T-cell (primary cell): ENCODE measurements at places on chromosomes 1 and 21. TPM values are rescaled to one million over a fixed set of nuclear protein-coding genes. Genes with fewer than 3 reads are reported as not detected.

Gene ZFP69B
- total RNA-seq: 7.5 TPM

Gene WDR77
- 33.1 TPM for total RNA-seq

Gene GSTM5
- 0.23 TPM for total RNA-seq

DNA sequence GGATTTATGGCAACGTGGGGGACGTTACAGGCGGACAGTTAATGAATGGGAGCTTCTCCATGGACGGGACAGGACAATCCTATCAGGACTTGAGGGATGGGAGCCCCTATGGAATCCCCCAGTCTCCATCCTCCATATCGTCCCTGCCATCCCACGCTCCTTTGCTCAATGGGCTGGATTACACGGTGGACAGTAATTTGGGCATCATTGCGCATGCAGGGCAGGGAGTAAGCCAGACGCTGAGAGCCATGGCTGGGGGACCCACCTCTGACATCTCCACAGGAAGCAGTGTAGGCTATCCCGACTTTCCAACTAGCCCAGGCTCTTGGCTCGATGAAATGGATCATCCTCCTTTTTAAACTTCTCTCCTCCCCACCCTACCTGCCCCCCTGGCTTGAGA is 44.2 kb downstream of the LHX4 start:
- H3K27me3 ChIP-seq: no peaks in the 10 kb centered on the region
- DNase-seq: no peak
- H3K36me3 ChIP-seq: peaks cover 18% of the 10 kb centered on the region
- no peaks in the 10 kb centered on the region for H3K4me1 ChIP-seq
- H3K27ac ChIP-seq: no peak overlapping the region

- no peak overlapping the region for H3K4me3 ChIP-seq
- no peak overlapping the region for H3K27ac ChIP-seq
- no peaks in the 10 kb centered on the region for H3K36me3 ChIP-seq
- no peak for DNase-seq
These were observed 240.5 kb downstream of the TGFB2 start for GRCh38 chr1:218585511-218586184.

DNA sequence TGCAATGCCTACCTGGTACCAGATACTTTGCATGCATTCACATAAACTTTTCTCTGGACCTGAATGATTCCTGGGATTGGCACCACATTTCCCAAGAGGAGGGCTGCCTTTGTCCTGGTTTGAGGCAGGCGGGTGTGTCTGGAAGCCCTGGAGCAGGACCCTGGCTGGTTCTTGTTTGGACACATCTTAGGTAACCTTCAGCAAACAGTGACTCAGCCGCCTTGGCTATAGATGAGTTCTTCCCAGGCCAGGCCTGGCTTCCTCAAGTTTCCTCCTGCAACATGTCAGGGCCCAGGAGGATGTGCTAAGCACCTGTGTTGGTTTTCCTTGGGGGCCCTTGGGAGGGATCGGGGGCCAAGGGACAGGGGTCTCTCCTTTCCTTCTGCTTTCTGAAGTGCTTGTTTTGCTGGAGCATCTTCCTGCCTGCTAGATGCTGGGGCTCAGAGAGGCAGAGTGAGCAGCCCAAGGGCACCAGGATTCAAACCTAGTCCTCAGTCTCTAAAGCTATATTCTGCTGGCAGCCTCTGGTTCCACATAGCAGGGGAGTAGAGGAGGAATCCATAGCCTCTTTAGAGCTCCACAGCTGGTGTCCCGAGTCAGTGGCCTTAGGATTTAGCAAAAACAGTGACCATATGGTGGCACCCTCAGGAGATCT is 38.2 kb downstream of the PAX7 start:
- H3K4me1 ChIP-seq: peaks cover 18% of the 10 kb centered on the region
- H3K36me3 ChIP-seq: no peaks in the 10 kb centered on the region
- no peak for DNase-seq
- H3K4me3 ChIP-seq: no peak overlapping the region
- H3K27ac ChIP-seq: no peak overlapping the region

GRCh38 chr1:228342627-228343190 is 63.9 kb downstream of the TRIM11 start:
- peaks cover 25% of the 10 kb centered on the region for H3K36me3 ChIP-seq
- no peak for DNase-seq
- H3K4me1 ChIP-seq: peaks cover 4% of the 10 kb centered on the region
- peaks cover 3% of the 10 kb centered on the region for H3K27me3 ChIP-seq
- no peak overlapping the region for H3K4me3 ChIP-seq
- H3K27ac ChIP-seq: no peak overlapping the region

- H3K4me1 ChIP-seq: no peaks in the 10 kb centered on the region
- H3K4me3 ChIP-seq: no peak overlapping the region
- no peak overlapping the region for H3K27ac ChIP-seq
- DNase-seq: no peak
- no peaks in the 10 kb centered on the region for H3K36me3 ChIP-seq
These were observed 42.9 kb downstream of the HSPG2 start for GRCh38 chr1:21894034-21894881.

GRCh38 chr1:158071138-158071537 is 77.7 kb downstream of the KIRREL1 start:
- H3K4me3 ChIP-seq: no peak overlapping the region
- H3K27ac ChIP-seq: no peak overlapping the region
- H3K27me3 ChIP-seq: no peaks in the 10 kb centered on the region
- no peaks in the 10 kb centered on the region for H3K36me3 ChIP-seq
- peaks cover 2% of the 10 kb centered on the region for H3K4me1 ChIP-seq
- DNase-seq: no peak

DNA sequence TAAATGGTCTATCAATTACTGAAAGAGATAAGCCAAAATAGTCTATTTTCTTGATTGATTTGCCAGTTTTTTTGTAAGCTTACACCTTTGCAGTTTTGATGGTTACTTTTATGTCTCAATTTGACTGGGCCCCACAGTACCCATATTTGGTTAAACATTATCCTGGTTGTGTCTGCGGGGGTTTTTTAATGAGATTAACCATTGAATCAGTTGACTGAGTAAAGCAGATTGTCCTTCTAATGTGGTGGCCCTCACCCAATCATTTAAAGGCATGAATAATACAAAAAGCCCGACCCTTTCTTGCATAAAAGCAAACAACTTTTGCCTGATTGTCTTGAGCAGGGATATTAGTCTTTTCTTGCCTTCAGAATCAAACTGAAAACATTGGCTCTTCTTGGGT is 650.0 kb upstream of the RGS18 start:
- H3K27ac ChIP-seq: no peak overlapping the region
- H3K4me3 ChIP-seq: no peak overlapping the region
- H3K36me3 ChIP-seq: no peaks in the 10 kb centered on the region
- H3K27me3 ChIP-seq: no peaks in the 10 kb centered on the region
- no peak for DNase-seq

DNA sequence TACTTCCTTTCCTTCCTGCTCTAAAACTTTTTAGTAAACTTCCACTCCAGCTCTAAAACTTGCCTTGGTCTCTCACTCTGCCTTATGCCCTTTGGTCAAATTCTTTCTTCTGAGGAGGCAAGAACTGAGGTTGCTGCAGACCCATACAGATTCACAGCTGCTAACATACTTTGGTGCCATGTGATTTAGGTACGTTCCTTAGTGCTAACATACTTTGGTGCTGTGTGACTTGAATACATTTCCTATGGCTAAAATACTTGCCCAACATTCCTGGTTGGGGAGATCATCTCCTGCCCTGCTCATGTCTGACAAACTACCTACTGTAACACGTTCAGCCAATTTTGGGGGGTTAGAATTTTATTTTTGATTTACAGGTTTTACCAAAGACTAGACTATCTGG is 6.8 kb upstream of the ZBTB40 start:
- no peaks in the 10 kb centered on the region for H3K36me3 ChIP-seq
- no peak overlapping the region for H3K27ac ChIP-seq
- H3K4me3 ChIP-seq: no peak overlapping the region
- H3K4me1 ChIP-seq: no peaks in the 10 kb centered on the region
- H3K27me3 ChIP-seq: peaks cover 21% of the 10 kb centered on the region
- DNase-seq: no peak
